ENCODE measurements at places on chromosomes 7 and 10.
A peak's percentile ranks its signal among the peaks of the same experiment; 100 is the strongest.

DNA sequence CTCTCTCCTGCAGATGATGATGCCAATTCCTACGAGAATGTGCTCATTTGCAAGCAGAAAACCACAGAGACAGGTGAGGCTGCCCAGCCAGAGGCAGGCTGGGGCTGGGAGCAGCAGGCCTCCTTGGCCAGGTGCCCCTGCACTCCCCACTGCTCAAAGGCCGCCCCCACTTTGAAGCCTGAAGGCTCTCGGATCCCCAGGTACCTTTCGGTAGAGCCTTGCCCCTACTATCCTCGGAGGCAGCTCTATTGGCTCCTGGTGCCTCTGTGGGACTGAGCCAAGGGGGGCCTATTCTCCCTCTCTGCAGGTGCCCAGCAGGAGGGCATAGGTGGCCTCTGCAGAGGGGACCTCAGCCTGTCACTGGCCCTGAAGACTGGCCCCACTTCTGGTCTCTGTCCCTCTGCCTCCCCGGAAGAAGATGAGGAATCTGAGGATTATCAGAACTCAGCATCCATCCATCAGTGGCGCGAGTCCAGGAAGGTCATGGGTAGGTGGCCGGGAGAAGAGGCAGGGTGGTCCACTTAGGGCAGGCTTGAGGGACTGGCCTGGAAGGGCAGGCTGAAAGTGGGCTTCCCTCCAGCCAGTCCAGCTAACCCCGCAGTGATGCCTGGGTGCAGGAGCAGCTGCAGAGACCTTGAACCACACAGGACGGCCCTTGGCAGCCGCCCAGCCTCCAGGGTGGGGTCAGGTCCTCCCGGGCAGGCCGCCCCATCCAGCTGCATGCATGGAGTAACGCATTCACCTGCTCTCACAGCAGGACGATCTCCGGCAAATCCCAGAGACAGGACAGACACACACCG is 14.1 kb downstream of the LAT2 start:
- DNase-seq: no peak

GRCh38 chr10:66637273-66638036 is 288.4 kb upstream of the LRRTM3 start:
- peak; percentile 15 for DNase-seq

GRCh38 chr10:93072225-93072712 is 1.4 kb upstream of the CYP26A1 start:
- DNase-seq: no peak

DNA sequence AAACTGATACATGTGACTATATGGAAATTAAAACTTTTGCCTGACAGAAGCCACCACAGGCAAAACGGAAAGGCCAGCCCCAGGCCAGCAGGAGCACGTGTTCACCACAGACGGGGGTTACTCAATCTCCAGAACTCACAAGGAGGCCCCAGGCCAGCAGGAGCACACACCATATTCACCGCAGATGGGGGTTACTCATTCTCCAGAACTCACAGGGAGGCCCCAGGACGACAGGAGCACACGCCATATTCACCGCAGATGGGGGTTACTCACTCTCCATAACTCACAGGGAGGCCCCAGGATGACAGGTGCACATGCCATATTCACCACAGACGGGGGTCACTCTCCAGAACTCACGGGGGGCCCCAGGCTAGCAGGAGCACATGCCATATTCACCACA is 61.5 kb downstream of the NKX6-2 start:
- peak; percentile 54 for DNase-seq

DNA sequence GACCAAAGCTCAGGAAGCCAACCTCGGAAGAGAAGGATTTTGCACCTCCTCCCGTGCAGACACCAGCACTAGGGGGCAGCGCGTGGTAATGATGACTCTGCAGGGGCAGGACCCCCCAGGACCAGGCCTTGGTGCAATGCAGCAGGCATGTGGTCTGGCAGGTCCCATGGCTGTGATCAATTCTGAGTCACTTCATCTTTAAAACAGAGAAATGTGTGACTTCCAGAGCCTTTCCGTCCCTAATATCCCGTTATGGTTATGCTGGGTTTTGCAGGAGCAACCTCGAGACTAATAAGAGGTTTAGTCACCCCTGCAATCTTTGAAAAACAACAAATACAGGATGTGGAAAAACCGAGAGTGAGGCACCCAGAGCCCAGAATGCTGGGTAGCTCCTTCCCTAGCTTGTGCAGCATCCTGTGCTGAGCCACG is 30.2 kb upstream of the GJD4 start:
- peak; percentile 96 for DNase-seq

GRCh38 chr10:86287110-86287793 is 79.3 kb downstream of the GRID1 start:
- no peak for DNase-seq

GRCh38 chr7:44067064-44067951 is 1.9 kb upstream of the PGAM2 start:
- DNase-seq: no peak

- DNase-seq: no peak
Observed at GRCh38 chr7:159205833-159206232, 61.2 kb upstream of the VIPR2 start.

Data from EH (cell line).